Stimulated activated CD8-positive, alpha-beta memory T cell treated with anti-CD3 and anti-CD28 coated beads, Interleukin-7, amount 100 ng/mL, for 24 hours (primary cell): ENCODE measurements at places on chromosomes 11 and 22.

- no peak for DNase-seq
These were observed 8.9 kb upstream of the FXYD2 start for GRCh38 chr11:117833401-117833891.

DNA sequence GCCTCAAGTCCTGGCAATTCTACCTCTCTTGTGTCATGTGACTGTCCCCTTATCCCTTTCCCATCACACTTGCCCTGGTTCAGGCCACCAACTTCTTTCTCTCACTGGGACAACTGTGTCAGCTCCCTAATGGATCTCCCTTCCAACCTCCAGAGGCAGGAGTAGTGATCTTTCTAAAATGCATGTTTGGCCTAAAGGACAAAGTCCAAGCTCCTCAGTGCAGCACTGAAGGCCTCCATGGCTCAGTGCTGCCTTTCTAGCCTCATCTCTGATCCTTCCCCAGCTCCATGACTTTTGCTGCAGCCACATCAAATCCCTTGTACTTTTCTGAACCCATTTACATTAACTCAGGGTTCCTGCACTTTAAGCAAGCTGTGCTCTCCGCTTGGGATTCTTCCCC, 80.8 kb downstream of the CSNK2A3 start:
- DNase-seq: no peak

DNA sequence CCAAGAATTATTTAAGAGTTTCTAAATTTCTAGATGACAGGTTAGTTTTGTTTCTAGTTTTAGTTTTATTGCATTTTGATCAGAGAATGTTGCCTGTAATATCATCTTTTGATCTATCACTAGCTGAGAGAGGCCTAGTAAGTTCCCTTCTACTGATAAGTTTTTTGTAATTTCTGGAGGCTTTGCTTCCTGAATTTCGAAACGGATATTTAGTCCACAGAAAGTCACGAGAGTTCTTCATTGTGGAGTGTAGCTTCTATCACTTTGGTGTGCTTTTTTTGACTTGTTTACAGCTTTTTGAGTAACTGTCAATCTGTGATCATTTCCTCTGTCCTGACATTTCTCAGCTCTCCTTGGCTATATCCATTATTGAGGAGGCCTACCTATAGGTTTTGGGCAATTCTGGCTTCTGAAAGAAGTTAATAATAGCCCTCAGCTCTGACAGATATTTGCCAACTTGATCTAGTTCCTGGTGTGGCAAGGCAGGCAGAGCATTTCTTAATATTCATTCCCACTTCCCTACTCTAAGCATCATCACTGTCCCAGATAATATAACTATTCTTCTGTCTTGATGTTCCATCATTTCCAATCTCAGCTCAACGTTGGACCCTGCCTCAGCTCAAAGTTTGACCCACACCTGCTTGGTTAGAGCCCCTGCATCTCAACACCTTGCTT, 171.3 kb downstream of the BLID start:
- no peak for DNase-seq

GRCh38 chr11:126863294-126863997, 137.1 kb downstream of the KIRREL3 start:
- DNase-seq: no peak

- no peak for DNase-seq
These were observed 12.9 kb upstream of the LIMK2 start for GRCh38 chr22:31199187-31199586.

DNA sequence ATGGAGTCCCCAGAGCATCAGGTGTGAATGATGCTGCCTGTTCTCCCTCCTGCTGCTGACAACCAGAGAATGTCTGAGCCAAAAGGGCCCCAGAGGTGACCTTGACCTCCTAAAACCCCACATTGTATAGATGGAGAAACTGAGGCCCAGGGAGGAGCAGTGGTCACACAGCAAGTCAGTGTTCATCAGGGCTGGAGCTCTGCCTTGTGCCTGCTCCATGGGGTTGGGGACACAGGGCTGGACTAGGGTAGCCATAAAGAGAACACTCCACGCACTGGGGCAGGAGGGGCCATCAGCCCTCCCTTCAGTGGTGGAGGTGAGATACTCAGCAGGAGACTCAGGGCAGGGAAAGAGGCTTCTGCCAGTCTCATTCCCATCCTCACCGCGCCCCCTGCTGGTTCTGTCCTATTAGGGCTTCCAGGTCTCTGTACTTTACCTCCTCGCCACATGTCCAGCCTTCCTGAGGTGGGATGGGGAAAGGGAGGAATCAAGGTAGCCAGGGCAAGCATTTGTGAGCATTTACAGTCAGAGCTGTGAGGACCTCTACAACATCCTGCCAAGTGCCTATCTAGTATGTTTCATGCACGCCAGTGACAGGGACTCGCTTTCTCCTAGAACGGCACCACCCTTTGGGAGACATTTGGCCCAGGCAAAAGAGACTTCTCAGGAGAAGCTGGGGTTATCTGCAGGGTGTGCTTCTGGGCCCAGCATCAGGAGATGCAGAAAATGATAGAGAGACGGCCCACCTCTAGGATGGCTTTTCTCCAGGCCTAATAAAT, 43.2 kb downstream of the NEU3 start:
- peak; percentile 48 for DNase-seq

DNA sequence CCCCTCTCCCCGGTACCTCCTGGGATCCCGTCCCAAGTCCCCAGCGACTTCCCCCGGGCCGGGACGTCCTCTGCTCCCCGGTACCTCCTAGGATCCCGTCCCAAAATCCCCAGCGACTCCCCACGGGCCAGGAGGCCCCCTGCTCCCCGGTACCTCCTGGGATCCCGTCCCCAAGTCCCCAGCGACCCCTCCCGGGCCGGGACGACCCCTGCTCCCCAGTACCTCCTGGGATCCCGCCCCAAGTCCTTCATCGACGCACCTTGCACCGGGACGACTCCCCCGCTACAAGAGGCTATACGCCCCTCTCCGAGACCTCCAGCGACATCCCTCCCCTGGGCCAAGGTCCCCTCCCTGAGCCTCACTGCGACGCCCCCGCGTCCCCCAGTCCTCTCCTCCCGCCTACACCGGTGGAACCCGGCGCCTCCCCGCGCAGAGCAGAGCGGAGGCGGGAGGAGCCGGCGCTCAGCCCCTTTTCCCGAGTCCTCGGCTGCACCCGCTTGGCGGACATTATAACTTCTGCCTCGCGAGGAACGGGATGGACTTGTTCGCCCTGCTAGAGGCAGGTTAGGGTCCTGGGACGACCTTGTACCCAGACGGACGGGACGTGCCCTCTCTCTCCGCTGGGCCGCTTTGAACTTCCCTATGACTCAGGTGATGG, 912 bp downstream of the KREMEN1 start:
- no peak for DNase-seq

DNA sequence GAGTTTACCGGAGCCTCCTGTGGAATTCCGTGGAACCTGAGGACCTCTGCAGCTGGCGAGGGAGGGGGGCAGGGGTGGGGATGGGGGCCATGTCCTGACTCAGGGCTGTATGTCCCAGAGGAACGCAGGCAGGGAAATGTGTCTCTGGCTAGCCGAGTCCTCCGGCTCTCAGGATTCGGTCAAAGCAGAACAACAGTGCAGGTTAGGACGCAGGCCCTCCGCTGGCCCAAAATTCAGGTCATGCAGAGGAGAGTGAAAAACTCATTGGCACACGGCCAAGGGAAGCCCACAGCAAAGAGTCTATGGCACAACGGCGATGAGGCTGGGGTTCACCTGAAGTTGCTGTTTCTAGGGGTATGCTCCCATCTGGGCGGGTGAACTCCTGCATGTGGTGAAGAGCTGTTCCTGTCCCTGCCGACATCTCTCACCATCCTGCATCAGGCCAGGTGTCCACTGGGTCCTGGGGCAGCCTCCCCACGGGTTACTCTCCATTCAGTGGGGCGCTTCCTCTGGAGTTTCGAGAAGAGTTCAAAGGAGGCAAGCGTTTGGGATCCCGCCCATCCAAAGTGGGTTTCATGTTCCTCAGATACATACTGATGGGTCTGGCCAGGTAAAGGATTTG, 1055.3 kb downstream of the BRD1 start:
- DNase-seq: no peak

DNA sequence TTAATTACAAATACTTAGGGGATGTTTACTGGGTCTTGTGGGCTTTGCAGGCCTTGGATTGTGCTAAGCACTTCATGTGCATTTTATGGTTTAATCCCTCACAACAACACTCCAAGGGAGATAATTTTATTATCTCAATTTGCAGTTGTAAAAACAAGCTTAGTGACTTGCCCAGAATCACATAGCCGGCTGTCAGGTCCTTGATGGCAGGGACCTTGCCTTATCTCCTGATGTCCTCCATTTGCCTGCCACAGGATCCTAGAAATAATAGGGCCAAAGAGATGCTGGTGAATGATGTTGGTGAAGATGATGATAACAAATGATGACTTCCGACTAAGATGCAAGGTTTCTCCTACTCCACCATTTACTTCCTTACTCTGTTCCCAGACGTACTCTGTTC, 385.4 kb downstream of the TMEM135 start:
- DNase-seq: no peak

- no peak for DNase-seq
These were observed 437.5 kb downstream of the NTM start for GRCh38 chr11:131807876-131808275.

GRCh38 chr22:17085277-17086181, 729 bp downstream of the IL17RA start:
- DNase-seq: no peak

DNA sequence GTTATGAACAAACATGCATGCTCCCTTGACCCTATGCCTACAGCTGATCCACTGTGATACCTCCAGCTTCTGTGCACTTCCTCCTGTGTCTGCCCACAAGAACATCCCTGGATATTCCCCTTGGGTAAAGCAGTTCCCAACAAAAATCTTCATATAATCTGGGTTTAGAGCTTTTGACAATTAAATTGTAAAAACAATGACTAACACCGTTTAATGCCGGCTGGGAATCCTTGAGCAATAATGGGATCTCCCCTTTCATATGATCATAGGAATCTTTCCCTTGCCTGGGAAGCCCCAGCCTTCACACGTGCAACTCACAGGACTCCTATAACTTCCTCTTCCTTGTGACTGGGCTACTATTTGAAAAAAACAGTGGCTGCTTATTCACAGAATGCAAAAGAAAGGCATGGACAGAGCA, 6.3 kb upstream of the ZC3H12C start:
- DNase-seq: no peak

GRCh38 chr11:32148895-32149294, 58.0 kb downstream of the RCN1 start:
- no peak for DNase-seq

- DNase-seq: no peak
These were observed 18.3 kb downstream of the SMCO4 start for GRCh38 chr11:93524858-93525257.

GRCh38 chr11:41784513-41785335, 325.3 kb upstream of the LRRC4C start:
- DNase-seq: no peak

DNA sequence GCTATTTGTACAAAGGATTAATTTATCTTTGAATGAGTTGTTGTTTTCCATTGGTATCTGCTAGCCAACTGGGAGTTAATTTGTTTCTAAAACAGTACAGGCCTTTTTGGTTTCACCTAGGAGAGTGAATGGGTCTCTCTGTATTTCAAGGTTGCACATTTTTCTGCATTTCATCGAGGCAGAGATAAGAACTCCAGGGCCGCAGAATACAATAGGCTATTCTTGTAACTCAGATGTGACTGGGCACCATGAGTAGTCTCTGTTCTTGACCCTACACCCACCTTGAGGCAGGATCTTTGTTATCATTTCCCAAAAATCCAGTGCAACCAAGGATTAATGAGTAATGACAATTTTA, 51.7 kb upstream of the OR9Q1 start:
- no peak for DNase-seq

DNA sequence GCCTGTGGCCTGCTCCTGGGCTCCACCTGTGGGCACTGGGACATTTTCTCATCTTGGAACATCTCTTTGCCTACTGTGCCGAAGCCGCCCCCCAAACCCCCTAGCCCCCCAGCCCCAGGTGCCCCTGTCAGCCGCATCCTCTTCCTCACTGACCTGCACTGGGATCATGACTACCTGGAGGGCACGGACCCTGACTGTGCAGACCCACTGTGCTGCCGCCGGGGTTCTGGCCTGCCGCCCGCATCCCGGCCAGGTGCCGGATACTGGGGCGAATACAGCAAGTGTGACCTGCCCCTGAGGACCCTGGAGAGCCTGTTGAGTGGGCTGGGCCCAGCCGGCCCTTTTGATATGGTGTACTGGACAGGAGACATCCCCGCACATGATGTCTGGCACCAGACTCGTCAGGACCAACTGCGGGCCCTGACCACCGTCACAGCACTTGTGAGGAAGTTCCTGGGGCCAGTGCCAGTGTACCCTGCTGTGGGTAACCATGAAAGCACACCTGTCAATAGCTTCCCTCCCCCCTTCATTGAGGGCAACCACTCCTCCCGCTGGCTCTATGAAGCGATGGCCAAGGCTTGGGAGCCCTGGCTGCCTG, 1.4 kb downstream of the SMPD1 start:
- no peak for DNase-seq

- DNase-seq: no peak
These were observed 26.6 kb downstream of the P2RY2 start for GRCh38 chr11:73244589-73245240.

- no peak for DNase-seq
These were observed 653 bp downstream of the GRK3 start for GRCh38 chr22:25564979-25565677.

GRCh38 chr11:115616971-115617370, 112.8 kb upstream of the CADM1 start:
- no peak for DNase-seq

- peak; percentile 75 for DNase-seq
These were observed at the start of gene TMEM123 for GRCh38 chr11:102452461-102453301. TMEM123 (minus strand) TSS chr11:102452765; CDS start chr11:102452623, 142 bp downstream.

DNA sequence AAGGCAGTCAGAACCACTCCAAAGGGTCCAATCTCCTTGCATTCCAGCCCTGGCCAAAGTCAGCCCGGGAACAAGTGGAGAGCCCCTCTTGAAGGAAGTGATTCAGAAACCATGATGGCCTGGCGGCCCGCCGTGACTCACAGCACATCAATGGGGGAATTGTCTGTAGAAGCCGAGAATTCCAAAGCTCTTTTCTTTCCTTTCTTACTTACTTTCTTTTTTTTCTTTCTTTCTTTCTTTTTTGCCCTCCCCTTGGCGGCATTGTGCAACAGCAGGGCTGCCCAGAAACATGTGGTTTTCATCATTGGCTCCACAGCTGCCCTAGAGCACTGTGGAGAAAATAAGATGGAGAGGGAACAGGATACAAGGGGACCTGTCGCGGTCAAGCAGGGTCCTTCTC, 140.2 kb upstream of the TIMP3 start:
- DNase-seq: no peak

DNA sequence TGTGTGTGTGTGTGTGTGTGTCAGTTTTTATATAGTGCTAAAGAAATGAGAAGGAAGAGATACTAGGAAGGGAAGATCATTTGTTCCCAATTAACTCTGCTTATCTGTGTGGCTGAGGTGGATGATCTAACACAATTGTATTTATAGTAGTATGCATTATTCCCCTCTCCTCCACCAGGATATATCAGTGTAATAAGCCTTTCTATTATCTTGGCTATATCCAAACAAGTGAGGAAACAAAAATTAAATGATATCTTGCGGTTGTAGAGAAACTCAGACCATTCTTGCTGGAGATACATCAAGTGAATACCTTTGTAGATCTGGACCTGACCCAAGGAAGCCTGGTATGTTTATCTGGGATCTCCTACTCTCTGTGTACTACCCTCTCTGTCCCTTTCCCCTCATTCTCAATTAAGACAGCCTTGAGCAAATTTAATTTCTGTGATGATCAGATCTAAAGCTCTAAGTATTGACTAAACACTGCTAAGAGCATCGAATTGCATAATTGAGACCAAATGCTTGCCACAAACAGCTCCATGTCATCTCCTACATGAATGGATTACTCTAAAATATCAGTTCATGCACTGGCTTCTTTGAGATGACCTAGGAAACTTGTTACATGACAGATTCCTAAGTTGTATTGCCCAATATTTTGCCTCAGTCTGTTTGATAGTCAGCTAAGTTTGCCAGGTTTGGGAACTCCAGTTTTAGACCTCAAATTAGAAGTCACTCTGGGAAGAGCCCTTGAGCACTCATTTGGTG, 185.3 kb upstream of the CTSC start:
- no peak for DNase-seq
